ENCODE measurements at places on chromosomes 3 and 15. TPM values are rescaled to one million over a fixed set of nuclear protein-coding genes. Genes with fewer than 3 reads are reported as not detected.

DNA sequence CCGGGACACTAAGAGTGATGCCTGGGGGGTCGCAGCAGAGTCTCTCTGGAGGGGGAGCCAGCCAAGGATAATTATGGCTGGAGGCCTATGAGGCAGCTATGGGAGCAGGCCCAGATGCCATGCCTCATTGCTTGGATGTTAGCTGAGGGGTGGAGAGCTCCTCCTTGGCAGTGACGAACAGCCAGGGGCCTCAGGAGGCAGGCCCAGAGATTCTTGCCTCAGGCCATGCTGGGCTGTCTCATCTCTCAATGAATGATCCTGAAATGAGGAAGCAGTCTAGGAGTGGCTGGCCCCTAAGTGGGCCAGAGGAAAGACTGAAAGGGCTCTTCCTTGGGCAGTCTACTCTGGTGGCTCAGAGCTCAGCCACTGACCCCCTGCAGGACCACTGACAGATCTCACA, 21.3 kb downstream of the KIF9 start:
- DNase-seq: no peak

GRCh38 chr15:64691896-64692565, 83.4 kb downstream of the RBPMS2 start:
- no peak for DNase-seq

GRCh38 chr3:71868876-71869275, 83.9 kb upstream of the PROK2 start:
- no peak for DNase-seq

DNA sequence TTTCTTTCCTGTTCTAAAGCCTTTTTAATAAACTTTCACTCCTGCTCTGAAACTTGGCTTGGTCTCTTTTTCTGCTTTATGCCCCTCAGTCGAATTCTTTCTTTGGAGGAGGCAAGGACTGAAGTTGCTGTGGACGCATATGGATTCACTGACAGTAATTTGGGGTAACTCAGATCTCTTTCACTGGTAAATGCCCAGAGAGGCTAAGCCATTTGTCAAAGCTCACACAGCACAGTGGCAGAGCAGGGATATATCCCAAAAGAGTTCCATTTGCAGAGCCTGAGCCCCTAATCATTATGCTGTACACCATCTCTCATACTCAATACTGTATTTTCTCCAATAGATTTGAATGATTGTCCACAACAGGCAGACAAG, 72.3 kb upstream of the GALNT15 start:
- DNase-seq: no peak

DNA sequence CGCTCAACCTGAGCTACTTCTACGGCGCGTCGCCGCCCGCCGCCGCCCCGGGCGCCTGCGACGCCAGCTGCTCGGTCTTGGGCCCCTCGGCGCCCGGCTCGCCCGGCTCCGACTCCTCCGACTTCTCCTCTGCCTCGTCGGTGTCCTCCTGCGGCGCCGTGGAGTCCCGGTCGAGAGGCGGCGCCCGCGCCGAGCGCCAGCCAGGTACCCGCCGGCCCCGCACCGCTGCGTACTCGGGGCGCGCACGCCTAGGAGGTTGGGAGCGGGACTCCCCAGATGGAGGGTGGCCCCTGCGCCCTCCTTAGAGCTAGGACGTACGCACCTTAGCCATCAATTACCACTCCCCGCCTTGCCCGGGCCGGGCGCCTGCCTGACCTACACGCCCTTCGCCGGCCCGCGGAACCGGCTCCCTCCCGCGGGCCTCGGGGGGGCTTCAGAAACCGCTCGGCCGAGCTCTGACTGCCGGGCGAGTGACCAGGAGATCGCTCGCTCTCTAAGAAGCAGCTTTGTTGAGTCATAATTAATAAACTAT, 466 bp downstream of the NFKBIZ start:
- peak; percentile 72 for DNase-seq

- no peak for DNase-seq
Measured at GRCh38 chr3:33184863-33185262, 33.7 kb downstream of the SUSD5 start.

GRCh38 chr15:101530224-101530958, 40.9 kb upstream of the PCSK6 start:
- no peak for DNase-seq

GRCh38 chr3:195727606-195728195, 6.9 kb downstream of the MUC20 start:
- DNase-seq: no peak

DNA sequence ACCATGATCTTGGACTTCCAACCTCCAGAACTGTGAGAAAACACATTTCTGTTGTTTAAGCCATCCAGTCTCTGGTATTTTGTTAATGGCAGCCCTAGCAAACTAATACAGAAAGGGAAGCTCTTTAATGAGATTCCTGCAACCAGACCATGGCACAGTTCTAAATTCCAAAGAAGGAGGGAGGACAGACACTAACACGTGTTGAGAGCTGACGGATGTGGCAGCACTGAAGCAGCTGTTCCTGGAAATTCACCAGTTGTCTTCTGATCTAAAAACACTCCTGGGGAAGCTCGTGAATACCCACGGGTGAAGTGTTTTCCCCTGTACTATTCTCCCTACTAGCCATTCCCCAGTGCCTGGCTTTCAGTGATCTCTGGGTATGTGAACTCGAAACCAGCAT, 56.7 kb downstream of the RPL22L1 start:
- DNase-seq: no peak

- no peak for DNase-seq
Measured at GRCh38 chr3:41519746-41520145, 320.4 kb downstream of the CTNNB1 start.

GRCh38 chr3:14783480-14784086, 35.2 kb upstream of the FGD5 start:
- no peak for DNase-seq

DNA sequence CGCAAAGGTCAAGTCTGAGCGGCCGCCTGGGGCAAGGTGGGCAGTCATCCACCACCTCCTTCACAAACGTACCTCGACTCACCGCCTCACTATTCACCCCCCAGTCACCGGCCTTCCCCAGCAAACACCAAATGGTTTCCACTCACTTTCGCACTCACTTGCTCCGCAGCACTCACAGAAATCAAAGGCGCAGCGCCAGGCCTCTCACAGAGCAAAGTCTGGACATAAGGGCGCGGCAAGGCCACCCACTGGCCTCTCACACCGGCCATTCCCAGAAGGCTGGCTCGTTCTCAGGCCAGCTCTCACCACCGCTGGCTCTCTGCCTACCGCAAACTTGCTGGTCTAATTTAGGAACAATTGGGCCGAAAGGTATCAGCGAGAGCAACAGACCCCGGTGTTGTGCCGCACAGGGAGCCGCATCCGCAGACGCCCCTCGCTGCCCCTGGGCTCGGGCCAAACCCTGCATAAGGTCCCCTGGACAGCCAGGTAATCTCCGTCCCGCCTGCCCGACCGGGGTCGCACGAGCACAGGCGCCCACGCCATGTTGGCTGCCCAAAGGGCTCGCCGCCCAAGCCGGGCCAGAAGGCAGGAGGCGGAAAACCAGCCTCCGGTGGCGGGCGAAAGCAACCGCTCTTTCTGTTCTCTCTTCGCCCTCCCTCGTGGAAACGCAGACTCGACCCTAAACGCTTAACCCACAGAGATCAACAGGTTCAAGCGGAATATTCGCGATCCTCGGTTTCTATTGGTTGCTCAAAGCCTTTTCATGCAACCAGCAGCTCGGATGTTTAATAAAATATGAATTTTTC, 2.9 kb downstream of the SHOX2 start:
- no peak for DNase-seq

- no peak for DNase-seq
Measured at GRCh38 chr15:80920271-80920699, 69.3 kb downstream of the MESD start.

GRCh38 chr15:78056714-78057269, 20.7 kb downstream of the TBC1D2B start:
- DNase-seq: no peak

DNA sequence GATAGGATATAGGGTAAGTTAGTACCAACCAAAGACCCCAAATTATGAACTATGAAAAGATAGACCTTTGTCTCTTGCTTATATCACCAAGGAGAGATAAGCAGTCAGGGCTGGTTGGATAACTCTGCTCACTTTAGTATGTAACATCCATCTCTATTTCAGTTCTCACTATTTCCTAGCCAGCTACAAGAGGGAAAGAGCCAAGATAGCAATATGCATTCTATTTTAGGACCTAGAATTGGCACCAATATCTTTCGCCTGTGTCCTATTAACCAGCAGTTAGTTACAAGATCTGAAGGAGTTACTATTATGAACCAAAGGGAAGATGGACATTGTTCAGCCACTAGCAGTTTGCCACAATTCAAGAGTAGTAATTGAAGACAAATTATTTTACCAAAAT, 457.5 kb downstream of the NSUN3 start:
- no peak for DNase-seq

GRCh38 chr15:71758711-71759110, 51.6 kb upstream of the NR2E3 start:
- DNase-seq: no peak

DNA sequence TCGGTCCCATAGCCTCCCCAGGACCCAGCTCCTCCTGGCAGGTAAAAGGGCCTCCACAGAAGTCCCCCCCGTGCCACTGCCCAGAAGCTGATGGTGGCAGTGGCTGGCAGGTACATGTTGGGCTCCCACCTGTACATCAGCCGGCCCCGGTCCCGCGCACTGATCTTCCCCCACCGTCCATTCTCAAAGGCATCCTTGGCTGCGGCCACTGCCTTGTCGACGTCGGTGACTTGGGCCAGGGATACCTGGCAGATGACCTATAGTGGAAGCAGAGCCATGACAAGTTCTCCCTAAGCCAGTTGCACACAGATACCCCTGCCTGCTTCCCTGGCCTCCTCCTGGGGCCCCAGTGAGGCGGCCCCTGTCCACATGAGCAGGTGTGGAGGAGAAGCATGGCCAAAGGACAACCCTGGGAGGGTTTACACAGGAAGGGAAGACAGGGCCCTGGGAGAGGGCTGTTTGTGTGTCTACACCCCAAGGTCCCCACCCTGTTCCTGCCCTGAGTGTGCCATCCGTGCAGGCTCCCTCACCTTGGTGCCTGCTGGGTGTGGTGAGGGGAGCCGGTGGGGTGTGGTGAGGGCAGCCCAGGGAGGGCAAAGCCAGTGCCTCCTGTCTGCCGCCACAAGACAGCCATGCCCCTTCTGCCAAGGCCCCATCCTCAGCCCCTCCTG, 44.8 kb downstream of the ALDH1L1 start:
- no peak for DNase-seq

DNA sequence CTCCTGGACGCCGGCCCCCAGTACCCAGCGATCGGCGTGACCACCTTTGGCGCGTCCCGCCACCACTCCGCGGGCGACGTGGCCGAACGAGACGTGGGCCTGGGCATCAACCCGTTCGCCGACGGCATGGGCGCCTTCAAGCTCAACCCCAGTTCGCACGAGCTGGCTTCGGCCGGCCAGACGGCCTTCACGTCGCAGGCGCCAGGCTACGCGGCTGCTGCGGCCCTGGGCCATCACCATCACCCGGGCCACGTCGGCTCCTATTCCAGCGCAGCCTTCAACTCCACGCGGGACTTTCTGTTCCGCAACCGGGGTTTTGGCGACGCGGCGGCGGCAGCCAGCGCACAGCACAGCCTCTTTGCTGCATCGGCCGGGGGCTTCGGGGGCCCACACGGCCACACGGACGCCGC, 956 bp downstream of the ZIC1 start:
- no peak for DNase-seq

GRCh38 chr15:97597801-97598200, 362.7 kb upstream of the ARRDC4 start:
- no peak for DNase-seq

- no peak for DNase-seq
Measured at GRCh38 chr15:81312790-81313543, 11.0 kb downstream of the STARD5 start.

DNA sequence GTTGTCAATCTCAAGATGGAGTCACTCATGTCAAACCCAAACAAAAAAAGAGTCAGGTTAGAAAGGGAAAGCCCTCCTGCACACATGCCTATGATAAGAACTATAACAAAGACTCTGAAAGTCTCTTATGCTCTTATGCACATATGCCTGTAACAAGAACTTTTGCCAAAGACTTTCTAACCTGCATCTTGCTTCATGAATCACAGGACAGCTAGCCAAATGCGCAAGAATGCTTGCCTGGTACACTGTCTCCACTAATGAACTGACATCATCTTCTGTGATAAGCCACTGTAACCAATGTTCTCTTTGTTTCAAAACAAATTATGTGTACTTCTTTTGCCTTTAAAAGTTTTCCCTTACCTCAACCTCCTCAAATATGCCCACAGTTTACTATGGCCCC, 18.2 kb upstream of the EHHADH start:
- DNase-seq: no peak

ITIH3 gene
- total RNA-seq: not detected

CGNL1 gene
- not detected for total RNA-seq

AHSG gene
- total RNA-seq: not detected

SEMA4B gene
- 8.8 TPM for total RNA-seq

CCNB2 gene
- total RNA-seq: 28.2 TPM

FAM107A gene
- not detected for total RNA-seq

VPS18 gene
- total RNA-seq: 17.8 TPM

USP3 gene
- 36.6 TPM for total RNA-seq

CPNE9 gene
- total RNA-seq: not detected

Measured in CD8-positive, alpha-beta memory T cell (primary cell).